ENCODE measurements at places on chromosomes 4 and X.

- DNase-seq = no peak
Measured at GRCh38 chr4:126850286-126850685, 782.5 kb upstream of the INTU start.

GRCh38 chrX:38923451-38923969 lies 122.3 kb downstream of the MID1IP1 start:
- no peak for DNase-seq

GRCh38 chr4:102642631-102643298 lies 118.0 kb downstream of the MANBA start:
- DNase-seq = peak; percentile 23

- peak; percentile 11 for DNase-seq
Measured at GRCh38 chr4:40121515-40121914, 64.9 kb downstream of the N4BP2 start.

Data from hindlimb muscle (tissue), 1 donor.